Ascending aorta (tissue), 2 donors: ENCODE measurements at places on chromosomes 4 and X.

GRCh38 chrX:3576886-3577501, 136.5 kb downstream of the PRKX start:
- no peak for DNase-seq
- no peaks in the 10 kb centered on the region for H3K27me3 ChIP-seq
- H3K27ac ChIP-seq, result no peak overlapping the region
- H3K4me3 ChIP-seq, result no peak overlapping the region

- no peaks in the 10 kb centered on the region for H3K4me1 ChIP-seq
- DNase-seq, result no peak
- H3K4me3 ChIP-seq, result no peak overlapping the region
- H3K36me3 ChIP-seq, result no peaks in the 10 kb centered on the region
Observed at GRCh38 chr4:2280531-2281300, 18.8 kb upstream of the MXD4 start.

- DNase-seq, result no peak
- no peak overlapping the region for H3K4me3 ChIP-seq
- H3K4me1 ChIP-seq, result no peaks in the 10 kb centered on the region
- H3K27ac ChIP-seq, result no peak overlapping the region
Observed at GRCh38 chr4:115969756-115970155, 856.3 kb upstream of the NDST4 start.

DNA sequence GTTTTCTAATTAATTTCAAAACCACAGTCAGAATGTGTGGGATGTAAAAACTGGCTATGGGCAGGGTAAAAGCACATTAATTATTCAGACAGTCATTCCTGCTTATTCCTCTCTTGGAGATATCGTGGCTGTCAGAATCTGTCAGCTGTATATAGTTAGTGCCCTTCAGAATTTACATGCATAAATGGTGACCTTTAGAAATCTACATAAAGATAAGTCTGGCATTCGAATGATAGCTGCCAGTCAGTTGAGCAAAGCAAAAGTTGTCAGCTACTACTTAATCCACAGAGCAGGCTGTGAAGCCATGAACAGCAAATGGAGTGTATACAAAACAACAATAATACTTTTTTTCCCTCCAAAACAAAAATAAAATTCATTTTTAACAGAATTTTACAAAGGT, 189.5 kb downstream of the ADGRL3 start:
- DNase-seq, result no peak
- no peaks in the 10 kb centered on the region for H3K4me1 ChIP-seq
- no peak overlapping the region for H3K4me3 ChIP-seq
- H3K27ac ChIP-seq, result no peak overlapping the region

DNA sequence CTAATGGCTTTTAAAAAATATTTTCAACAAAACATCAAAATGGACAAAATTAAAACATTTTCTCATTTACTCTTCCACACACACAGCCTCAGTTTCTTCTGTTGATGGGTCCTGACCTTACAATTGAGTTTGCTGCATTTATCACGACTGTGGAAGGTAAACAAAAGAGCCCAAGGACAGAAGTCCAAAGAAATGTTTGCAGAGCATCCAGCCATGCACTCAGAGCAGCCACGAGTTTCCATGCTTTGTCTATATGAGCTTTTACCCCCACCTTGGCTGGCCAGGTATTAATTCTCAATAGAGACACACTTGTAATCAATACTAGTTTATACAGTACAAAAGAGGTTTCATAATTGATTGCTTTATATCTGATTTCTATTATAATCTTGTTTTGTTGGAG, 85.0 kb upstream of the WDFY3 start:
- H3K4me3 ChIP-seq, result no peak overlapping the region
- H3K36me3 ChIP-seq, result no peaks in the 10 kb centered on the region
- no peaks in the 10 kb centered on the region for H3K27me3 ChIP-seq
- no peak for DNase-seq
- H3K4me1 ChIP-seq, result no peaks in the 10 kb centered on the region

- H3K27me3 ChIP-seq, result no peaks in the 10 kb centered on the region
- H3K4me3 ChIP-seq, result no peak overlapping the region
- no peak for DNase-seq
Observed at GRCh38 chrX:47456080-47456479, 26.9 kb downstream of the ZNF41 start.
